ENCODE measurements at places on chromosomes 16 and 17.

DNA sequence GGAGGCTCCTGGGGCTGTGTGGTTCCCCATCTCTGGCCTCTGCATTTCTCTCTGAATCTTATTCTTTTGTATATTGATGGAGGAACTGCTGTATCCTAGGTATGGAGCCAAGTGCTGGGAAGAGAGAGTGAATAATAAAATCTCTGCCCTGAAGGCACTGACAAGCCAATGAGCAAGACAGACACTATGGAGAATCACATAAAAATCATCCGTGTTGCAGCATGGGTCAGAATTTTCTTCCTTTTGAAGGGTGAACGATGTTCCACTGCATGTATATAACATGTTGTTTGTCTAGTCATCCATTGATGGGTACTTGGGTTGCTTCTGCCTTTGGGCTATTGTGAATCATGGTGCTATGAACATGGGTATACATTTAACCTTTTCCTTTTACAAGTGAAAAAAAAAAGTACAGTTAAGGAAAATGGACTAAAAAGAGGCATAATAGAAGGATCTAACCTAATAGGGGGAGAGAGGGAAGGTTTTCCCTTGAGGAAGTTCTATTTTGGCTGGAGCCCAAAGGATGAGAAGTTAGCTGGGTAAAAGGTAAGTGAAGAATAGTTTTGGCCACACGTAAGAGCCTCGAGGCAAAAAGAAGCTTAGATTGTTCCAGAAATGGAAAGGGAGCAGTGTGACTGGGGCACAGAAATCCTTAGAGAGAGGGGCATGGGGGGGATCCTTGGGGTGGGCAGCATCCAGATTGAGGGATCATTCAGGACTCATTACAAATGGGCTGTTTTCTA, 32.3 kb upstream of the GNA13 start:
- no peak for DNase-seq

DNA sequence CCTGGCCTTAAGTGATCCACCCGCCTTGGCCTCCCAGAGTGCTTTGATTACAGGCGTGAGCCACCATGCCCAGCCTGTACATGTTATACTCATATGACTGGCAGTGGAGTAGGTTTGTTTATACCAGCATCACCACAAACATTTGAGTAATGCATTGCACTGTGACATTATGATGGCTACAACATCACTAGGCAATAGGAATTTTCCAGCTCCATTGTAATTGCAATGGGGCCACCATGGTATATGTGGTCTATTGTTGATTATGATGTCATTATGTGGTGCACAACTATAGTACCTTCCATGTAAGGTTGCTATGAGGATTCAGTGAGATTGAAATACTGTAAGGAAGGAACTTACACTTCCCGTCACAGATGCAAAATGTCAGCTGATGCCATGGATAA, 168.9 kb downstream of the COPRS start:
- DNase-seq, result no peak

- no peak for DNase-seq
Observed at GRCh38 chr16:3198334-3199072, 10.5 kb downstream of the OR1F1 start.

- no peak for DNase-seq
Observed at GRCh38 chr17:7042501-7043181, 1.3 kb downstream of the SLC16A11 start.

- no peak for DNase-seq
Observed at GRCh38 chr16:24713379-24713778, 16.1 kb upstream of the TNRC6A start.

DNA sequence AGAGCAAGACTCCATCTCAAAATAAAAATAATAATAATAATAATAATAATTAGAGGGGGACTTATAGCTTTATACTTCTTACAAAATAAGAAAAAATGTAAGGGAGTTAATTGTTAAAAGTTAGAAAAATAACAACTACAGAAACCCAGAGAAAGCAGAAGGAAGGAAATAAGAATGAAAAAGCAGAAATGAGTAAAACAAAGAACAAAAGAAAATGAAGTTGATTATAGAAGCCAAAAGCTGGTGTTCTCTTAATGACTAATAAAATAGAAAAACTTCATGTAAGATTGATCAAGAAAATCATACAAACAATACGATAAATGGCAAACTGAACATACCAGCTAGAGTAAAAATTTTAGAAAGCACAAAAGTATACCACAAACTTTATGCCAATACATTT, 6.8 kb upstream of the NSMCE1 start:
- no peak for DNase-seq

DNA sequence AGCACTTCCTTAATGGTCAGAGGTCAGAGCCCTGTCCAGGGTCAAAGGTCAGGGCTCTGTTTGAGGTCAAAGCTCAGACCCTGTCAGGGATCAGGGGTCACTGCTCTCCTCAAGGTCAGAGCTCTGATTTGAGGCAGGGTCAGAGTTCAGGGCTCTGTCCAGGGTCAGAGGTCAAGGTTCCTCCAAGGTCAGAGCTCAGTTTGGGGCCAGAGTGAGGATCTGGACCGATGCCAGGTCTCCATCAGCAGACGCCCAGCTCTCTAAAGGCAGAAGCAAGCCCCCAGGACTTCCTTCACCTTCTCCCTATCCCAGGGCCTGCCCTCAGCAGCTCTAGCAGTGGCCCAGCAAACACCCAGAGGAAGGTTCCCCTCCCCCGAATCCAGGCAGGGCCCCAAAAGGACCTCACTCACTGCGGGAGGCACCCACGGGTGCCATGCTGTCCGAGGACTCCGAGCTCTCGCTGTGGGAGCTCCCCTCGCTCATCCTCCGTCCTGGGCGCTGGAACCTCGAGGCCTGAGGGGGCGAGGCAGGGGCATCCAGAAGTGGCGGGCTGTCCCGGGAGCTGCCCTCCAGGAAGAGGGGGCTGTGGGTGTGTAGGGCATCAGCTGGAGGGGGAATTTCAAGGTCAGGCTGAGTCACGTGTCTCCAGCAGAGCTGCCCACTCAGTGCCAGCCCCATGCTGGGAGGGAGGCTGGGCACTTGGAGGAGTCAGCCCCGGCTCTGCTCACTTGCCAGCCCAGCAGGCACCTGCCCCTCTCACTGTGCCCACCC, 26.7 kb downstream of the PIMREG start:
- no peak for DNase-seq

- no peak for DNase-seq
Observed at GRCh38 chr17:73620414-73620813, 23.8 kb downstream of the SDK2 start.

GRCh38 chr17:66487981-66488468, 185.6 kb downstream of the PRKCA start:
- no peak for DNase-seq

DNA sequence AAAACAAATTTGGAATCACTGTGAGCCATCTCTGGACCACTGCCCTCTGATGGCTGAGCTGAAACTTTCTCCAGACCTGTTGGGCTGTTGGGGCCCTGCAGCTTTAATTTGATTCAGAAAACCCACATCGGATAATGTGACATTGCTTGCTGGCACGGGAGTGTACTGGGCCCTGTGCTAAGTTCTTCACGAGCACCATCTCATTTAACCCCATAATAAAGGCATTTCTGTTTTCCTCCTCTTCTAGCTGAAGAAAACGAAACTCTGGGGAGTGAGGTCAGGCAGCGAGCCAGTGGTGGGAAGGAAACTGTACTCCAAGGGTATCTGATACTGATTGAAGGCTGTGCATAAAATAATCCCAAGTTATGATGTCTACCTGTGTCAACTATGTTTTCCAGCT, 34.5 kb upstream of the TNRC6A start:
- DNase-seq, result no peak

DNA sequence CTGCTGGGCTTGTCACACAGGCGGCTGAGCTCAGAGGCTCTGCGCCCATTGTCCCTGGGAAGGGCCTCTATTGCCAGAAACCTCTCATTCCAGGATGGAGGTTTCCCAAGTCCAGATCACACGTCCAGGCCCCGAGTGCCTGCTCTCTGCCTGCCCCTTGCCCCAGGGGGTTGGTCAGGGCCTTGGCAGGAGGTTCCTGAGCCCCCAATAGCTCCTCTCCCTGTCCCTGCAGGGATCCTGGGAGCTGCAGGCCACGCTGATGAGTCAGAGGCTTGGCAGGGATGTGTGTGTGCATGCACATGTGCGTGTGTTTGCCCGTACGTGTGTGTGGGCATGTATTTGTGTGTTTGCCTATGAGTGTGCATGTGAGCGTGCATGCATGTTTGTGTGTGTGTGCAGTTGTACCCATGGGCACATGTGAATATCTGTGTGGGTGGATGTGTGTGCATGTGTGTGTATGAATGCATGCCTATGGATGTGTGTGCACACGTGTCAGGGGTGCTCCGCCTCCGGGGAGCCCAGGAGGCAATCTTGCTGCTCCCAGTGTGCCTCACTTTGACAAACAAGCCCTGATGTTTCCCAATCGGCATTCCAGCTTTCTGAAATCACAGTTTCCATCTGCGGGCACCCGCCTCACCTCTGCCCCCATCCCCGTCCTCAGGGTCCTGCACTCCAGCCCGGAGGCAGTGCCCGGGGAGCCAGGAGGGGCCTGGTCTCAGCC, 98.4 kb upstream of the GSE1 start:
- no peak for DNase-seq
